Muscle of back (tissue), 13 donors: ENCODE measurements at places on chromosomes 2 and 18.

DNA sequence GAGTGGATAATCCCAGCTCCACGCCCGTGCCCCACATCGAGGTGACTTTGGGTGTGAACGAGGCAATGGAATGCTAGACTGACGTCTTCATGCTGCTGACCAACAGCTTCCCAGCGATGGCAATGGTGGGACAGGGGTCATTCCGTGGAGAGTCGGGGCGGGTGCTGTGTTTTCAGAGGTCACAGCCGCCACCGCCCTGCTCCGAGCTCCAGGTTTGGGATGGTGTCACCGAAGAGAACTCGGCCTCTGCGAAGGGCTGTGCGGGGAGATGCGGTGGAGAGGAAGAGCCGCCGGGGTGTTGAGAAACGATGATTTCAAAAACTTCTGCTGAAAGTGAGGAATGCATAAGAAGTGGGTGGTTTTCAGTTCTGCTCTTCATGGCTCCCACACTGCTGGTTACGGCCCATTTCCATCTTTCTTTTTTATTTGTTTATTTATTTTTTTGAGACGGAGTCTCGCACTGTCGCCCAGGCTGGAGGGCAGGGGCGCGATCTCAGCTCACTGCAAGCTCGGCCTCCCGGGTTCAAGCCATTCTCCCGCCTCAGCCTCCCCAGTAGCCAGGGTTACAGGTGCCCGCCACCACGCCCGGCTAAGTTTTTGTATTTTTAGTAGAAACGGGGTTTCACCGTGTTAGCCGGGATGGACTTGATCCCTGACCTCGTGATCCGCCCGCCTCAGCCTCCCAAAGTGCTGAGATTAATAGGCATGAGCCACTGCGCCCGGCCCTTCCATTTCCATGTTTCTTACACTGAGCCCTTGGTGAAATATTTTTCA, 142.6 kb downstream of the RTP5 start:
- no peak for DNase-seq

- DNase-seq, result no peak
Observed at GRCh38 chr2:99597616-99598015, 107.8 kb upstream of the REV1 start.

- DNase-seq, result no peak
Observed at GRCh38 chr2:158493458-158493857, 36.7 kb downstream of the PKP4 start.

GRCh38 chr18:49967636-49968313, 154.4 kb upstream of the ACAA2 start:
- DNase-seq, result no peak

DNA sequence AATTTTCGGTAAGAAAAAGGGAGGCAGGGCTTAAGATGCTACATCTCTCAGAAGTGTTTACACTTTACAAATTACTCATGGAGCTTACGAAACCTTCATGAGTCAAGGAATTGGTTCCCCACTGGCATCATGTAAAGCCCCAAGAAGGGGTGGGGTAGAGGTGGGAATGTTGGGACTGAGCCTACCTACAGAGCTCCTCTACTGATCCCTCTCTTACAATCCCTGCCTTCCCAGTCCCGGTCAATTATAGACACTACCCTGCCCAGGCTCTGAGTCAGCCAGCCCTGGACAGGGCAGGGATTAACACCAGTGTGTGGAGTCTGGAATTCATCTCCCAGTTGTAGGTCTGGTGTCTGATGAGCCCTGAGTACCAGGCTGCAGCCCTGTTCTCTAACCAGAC, 248.9 kb downstream of the PAX3 start:
- no peak for DNase-seq

DNA sequence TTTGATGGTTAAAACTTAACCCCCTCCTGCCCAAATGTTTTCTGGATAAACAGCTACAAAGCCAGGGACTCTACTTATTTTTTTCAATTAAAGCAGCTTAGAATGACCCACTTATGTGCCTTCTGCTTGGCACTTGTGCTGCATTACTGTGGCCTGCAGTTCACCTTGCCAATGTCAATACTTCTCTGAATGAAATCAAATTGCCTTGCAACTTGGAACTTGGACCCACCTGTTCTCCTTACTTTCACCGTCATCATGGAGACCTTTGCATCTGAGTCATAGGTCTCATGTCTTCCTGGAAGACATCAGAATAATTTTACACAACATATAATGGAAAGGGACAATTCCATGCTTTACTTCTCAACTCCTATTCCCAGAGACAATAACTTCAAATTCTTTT, 92.1 kb upstream of the FHL2 start:
- DNase-seq, result no peak

DNA sequence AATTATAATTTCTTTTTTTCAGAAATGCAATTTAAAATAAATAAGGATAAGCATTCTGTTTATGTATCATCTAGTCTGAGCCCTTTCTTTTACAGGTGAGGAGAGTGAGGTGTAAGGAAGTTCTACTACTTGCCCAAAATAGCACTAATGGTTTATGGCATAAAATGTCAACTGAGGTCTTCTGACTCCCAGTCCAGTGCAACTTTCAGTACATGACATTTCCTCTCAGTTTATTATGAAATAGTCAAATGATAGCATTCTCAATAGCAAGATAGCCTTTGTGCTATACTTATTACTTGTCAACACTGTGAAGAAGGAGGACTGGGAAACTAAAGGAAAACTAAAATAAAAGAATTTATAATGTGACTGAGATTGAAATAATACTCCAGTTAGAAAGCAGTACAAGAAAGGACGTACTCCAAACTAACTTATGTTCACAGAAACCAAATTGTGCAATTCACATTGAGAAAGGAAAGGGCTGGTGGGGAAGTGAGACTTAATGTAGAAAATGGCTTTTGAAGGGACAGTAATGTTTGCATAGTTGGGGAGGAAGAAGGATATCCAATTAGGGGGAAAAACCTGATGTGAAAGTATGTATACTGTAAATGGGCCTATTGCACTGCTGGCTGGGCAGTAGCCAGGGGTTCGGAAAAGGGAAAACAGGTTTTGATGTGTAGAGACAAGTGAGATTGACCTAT, 166.7 kb upstream of the ZEB2 start:
- DNase-seq, result no peak

DNA sequence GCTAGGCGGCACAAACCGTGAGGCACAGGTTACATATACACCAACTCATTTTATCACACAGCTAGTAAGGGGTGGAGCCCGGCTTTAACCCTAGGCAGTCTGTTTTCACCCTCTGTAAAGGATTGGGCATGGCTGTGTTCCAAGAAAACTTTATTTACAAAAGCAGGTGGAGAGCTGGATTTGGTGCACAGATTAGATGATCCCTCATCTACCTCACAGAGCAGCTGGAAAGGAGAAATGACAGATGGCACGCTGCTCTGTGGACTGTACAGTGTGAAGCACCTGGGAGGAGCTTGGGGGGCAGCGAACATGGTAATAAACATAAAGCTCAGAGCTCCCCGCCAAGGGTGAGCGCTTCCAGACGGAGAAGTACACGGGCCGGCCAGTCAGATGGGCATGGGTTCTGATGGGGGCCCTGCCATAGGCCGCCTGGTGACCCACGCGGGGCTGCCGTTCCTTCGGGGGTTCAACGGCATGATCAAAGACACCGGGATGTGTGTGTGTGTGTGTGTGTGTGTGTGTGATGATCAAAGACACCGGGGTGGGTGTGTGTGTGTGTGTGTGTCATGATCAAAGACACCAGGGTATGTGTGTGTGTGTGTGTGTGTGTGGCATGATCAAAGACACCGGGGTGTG, 862 bp upstream of the TMEM177 start:
- no peak for DNase-seq

- DNase-seq, result peak; percentile 55
Observed at GRCh38 chr18:40259115-40259835, 1695.8 kb upstream of the PIK3C3 start.

DNA sequence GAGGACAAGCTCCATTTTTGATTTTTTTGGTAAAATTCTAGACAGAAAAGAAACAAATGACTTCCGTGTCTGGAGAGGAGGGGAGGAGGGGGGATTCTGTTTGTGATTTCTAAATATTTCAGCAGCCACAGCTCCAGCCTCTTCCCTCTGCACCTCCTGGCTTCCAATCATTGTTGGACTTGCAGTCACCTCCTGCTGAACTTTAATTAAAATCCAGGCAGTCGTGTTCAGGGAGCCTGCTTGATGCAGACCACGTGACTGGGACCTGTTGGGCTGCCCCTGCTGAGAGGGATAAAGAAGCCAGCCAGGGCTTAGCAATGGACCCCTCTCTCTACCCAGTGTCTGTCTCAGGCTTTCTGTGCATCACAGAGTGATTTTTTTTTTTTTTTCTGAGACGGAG, 115.1 kb downstream of the SH3BP4 start:
- no peak for DNase-seq

DNA sequence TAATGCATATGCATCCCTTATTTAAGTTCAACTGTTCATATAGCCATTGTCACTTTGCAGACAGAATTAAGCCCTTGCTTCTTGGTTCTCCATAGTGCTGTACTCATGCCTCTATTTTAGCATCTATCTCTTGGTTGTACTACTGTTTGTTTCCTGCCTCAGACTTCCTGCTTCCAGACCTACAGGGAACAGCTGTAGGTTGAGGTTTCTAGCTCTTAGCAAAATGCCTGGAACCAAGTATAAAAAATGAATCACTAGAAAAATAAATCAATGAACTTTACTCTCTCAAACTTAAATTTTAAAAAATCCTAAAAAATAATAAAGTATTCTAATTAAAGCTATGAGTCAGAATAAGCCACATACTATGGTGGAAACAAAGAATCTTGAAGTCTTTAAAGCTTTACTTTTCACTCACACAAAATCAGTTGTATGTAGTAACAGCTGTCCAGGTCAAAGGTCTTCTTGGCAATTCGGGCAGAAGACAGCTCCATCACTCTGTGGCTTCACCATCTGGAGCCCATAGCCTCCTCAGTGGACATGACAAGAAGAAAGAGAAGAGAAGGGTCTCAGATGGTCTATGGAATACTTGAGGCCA, 1228.1 kb upstream of the GYPC start:
- DNase-seq, result no peak

DNA sequence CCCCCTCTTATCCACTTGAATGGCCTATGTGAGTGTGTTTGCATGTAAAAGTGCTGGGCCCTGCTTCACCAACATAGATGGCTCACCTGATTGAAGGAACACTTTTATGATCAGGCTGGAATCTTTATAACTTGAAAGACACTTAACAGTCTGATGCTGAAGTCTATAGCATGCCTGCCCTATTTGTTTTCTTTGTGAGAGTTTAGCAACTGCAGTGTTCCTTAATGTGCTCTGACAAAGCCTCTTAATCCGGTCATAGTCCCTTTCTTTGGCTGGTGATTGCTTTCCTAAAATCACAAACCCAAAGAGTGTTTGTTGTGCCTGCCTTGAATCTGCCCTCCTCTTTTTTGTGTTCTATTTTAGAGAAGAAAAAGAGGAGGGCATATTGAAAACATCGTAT, 1382.8 kb upstream of the CELF4 start:
- no peak for DNase-seq

- DNase-seq, result peak; percentile 32
Observed at GRCh38 chr18:47343291-47343690, 91.8 kb upstream of the SKOR2 start.

- no peak for DNase-seq
Observed at GRCh38 chr2:128568106-128568505, 249.4 kb upstream of the HS6ST1 start.

GRCh38 chr2:218582076-218582475, 13.4 kb downstream of the CNOT9 start:
- DNase-seq, result no peak

DNA sequence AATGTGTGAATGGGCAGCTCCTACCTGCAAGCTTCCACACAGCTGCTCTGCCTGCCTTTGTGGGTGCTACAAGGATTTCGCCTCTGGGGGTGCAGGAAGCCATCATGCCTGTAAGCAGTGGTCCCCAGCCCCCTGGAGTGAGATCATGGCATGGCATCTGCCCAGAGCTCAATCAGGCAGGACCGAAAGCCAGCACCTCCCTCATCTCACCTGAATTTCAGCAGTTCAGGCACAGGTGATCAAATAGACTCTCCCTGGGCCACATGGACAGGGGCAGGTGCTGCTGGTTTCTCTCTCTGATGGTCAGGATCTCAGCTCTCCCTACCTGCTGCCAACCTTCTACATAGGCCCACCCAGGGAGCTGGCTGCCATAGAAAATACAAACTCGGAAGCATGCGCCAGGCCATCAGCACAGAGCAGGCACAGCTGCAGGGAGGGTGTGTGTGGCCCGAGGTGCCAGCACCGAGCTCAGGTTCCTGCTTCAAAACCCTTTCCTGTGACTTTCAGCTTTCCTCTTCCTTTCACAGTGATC, 133.2 kb upstream of the ID2 start:
- no peak for DNase-seq

DNA sequence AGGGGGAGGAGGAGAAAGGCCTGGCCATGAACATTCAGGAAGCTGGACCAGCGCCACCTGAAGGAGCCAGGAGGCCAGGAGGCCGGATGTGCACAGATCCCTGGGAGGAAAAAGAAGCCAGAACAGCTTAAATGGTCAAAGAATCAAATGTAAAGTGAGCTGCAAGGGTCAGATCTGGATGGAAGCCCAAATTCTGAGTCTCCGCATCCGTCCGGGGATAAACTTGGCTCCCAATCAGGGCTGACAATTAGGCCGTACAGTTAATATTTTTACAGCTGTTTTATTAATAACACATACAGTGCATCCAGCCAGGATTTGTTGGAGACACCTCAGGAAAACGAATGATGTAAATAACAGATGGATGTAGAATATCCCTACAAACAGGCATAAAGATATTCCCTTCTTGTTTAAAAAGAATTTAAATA, 495.1 kb upstream of the TCF4 start:
- peak; percentile 88 for DNase-seq

DNA sequence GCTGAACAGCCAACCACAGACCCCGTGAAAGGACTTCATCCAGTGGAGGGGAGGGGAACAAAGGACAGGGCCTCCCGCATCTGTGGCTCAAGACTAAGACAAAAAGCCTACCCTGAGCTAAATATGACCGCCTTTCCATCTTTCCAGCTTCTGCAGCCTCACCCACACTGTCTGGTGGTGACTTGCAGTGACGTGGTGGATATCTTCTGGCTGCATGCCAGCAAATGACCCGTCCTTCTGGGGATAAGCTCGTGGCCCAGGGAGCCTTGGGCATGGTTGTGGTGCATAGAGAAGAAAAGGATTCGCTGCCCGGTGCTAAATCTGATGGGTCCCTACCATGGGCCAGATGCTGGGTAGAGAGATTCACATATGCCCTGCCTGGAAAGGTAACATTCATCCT, 8.7 kb upstream of the NGEF start:
- DNase-seq, result no peak

GRCh38 chr18:53417003-53417402, 807.5 kb downstream of the MBD2 start:
- DNase-seq, result no peak

GRCh38 chr2:2226326-2226725, 104.7 kb downstream of the MYT1L start:
- no peak for DNase-seq

GRCh38 chr2:143452817-143453451, 323.7 kb downstream of the ARHGAP15 start:
- DNase-seq, result no peak

GRCh38 chr2:608711-609110, 68.5 kb downstream of the TMEM18 start:
- DNase-seq, result no peak

DNA sequence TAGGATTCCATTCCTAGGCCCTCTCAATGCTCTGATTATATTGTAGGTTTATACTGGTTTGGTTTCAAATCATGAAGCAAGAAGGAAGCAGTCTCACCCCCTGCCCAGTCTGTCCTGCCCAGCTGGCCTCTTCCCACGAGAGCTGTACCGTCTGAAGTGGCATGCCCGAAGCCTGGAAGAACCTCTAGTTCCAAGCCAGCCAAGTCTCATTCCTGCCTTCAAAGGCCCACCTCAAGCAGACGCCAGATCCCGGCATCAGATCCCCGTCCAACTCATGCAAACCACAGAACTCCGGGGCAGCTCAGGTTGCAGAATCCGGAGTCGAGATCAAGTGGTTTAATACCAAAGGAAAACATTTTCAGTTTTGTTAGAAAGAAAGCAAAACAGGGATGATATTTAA, 234.4 kb downstream of the LPIN1 start:
- no peak for DNase-seq
